Natural killer cell (primary cell): ENCODE measurements at places on chromosomes 5 and 9. TPM values are rescaled to one million over a fixed set of nuclear protein-coding genes. Genes with fewer than 3 reads are reported as not detected.

DNA sequence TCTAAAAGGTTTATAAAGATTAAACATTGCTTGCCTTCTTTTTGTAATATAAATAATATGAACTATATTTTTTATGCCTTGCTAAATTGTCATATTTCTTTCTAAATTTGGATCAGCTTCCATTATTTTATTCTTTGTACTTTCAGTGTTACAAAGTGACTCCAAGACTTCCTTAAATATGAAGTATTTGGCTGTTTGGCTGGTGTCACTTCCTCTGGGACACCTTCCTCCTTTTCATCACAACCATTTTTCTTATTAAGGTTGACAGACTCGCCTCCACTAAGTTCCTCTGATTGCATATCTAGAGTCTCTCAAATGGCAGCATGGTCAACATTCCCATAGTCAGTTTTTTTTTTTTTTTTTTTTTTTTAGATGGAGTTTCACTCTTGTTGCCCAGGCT lies 73.8 kb upstream of the SLC1A1 start:
- H3K36me3 ChIP-seq: no peaks in the 10 kb centered on the region
- no peak for DNase-seq
- H3K4me3 ChIP-seq: no peak overlapping the region
- no peak overlapping the region for H3K27ac ChIP-seq
- H3K27me3 ChIP-seq: no peaks in the 10 kb centered on the region

DNA sequence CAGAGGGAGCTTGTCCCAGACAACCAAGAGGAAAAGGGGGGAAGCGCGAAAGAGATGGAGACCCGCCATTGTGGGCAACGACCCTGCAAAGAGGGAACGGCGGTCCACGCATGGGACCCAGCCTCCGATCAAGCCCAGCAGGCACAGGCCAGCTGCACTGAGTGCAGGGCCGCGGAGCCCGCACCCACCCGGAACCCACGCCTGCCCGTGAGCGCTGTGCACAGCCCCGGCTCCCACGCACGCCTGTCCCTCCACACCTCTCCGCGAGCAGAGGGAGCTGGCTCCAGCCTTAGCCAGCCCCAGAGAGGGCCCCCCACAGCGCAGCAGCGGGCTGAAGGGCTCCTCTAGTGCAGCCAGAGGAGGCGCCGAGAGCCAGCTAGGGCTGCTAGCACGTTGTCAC lies 416.5 kb downstream of the DMRTA1 start:
- H3K27ac ChIP-seq: no peak overlapping the region
- H3K4me3 ChIP-seq: no peak overlapping the region
- H3K27me3 ChIP-seq: no peaks in the 10 kb centered on the region
- H3K4me1 ChIP-seq: no peaks in the 10 kb centered on the region
- H3K36me3 ChIP-seq: no peaks in the 10 kb centered on the region

DNA sequence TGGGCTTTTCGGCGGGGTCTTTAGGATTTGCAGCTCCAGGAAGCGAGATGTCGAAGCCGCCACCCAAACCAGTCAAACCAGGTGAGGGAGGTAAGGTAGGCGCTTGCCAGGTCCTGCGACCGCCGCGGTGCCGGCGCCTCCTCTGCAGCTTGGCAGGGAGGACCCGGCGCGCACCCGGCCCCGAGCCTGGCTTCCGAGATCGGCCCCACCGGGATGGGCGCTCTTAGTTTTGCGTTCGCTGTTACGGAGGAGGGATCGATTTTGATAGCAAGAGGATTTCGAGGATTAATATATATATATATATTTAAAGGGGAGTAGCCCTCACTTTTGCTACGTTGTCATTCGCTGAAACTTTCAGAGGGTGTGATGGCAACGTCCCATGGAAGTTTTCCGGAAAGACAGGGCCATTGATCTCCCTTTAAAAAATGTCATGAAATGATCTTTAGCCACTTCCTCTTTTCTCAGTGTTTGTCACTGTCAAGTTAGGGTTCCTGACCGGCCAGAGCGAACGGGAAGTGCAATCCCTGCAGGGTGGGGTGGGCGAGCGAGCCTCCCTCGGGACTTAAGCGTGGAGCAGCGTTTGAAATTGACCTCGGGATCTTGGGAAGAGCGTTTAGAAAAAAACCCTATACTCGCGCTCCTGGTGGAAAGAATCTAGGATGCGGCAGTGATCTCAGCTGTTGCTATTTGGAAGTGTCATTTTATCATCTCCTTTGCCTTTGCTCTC lies 495 bp downstream of the OSTF1 start:
- H3K27ac ChIP-seq: peak overlapping the region; percentile 92
- no peaks in the 10 kb centered on the region for H3K36me3 ChIP-seq
- H3K4me3 ChIP-seq: peak overlapping the region; percentile 98
- H3K27me3 ChIP-seq: no peaks in the 10 kb centered on the region
- no peak for DNase-seq

The CBY3 gene
- not detected for total RNA-seq

DNA sequence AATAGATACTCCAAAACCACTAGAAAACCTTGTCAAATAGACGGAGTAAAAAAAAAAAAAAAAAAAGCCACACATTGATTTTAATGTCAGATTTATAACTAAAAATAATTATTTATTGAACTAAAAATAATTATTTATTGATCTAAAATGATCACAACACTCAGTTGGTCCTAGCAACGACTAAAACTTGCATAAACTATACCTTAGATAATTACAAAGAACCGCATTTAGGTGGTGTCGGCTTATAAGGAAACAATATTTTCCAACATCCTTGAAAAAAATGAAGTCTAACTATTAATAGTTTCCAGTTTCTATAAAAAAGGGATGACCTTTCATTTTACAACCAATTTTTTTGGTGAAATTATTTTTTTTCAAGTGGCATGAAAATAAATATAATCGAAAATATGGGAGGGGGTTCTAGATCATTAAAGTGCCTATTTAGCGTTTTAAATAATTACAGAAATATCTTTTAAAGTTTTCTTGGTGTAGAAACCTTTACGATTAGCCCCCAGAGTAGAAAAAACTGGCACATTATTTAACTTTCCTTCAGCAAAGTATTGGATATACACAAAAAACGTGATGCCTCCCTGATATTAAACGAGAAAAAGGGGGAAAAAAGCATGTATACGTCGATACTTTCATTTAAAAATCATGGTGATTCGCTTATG lies 3.7 kb downstream of the ARRDC3 start:
- no peaks in the 10 kb centered on the region for H3K4me1 ChIP-seq
- peak overlapping the region; percentile 100 for H3K27ac ChIP-seq
- H3K27me3 ChIP-seq: no peaks in the 10 kb centered on the region

DNA sequence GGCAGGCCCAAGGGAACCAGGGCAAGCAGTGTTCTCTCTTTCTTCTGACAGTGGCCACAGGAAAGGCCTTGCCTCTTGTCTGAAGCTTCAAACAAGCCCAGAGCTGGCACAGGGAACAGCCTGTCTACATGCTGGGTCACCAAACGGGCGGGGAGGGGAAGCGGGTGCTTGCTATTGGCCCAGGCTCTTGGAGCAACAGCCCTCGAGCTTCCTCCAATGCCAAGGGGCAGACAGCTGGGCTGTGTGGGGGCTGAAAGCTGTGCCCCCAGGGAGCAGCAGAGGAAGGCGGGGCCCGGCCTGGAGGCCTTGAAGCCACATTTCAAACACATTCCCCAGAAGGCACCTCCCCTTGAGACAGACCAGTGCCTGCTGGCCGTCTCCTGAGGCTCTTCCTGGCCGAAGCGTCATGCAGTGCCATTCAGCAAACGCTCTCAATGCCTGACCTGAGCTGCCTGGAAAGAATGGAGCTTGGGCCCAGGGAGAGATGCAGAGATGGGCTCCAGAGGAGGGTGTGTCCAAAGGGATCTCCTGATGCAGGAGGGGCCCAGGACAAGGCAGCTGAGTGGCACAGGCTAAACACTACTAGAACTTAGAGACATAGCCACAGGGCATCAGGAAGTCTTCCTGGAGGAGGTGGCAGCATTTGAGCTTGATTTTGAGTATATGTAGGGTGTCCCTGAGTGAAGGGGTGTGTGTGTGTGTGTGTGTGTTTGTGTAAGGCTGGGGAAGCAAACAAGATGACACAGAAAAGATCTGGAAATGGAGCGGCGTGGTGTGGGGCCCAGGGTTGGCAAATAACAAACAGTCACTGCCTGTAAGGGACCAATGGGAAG lies 2.5 kb downstream of the FIBCD1 start:
- H3K27ac ChIP-seq: no peak overlapping the region
- H3K36me3 ChIP-seq: no peaks in the 10 kb centered on the region
- DNase-seq: no peak
- H3K4me1 ChIP-seq: peaks cover 5% of the 10 kb centered on the region
- peaks cover 12% of the 10 kb centered on the region for H3K27me3 ChIP-seq

The TMEM252 gene
- total RNA-seq: not detected

GRCh38 chr5:106454651-106455415 lies 1215.9 kb downstream of the EFNA5 start:
- no peak overlapping the region for H3K27ac ChIP-seq
- no peak for DNase-seq
- H3K4me1 ChIP-seq: no peaks in the 10 kb centered on the region
- no peaks in the 10 kb centered on the region for H3K36me3 ChIP-seq

DNA sequence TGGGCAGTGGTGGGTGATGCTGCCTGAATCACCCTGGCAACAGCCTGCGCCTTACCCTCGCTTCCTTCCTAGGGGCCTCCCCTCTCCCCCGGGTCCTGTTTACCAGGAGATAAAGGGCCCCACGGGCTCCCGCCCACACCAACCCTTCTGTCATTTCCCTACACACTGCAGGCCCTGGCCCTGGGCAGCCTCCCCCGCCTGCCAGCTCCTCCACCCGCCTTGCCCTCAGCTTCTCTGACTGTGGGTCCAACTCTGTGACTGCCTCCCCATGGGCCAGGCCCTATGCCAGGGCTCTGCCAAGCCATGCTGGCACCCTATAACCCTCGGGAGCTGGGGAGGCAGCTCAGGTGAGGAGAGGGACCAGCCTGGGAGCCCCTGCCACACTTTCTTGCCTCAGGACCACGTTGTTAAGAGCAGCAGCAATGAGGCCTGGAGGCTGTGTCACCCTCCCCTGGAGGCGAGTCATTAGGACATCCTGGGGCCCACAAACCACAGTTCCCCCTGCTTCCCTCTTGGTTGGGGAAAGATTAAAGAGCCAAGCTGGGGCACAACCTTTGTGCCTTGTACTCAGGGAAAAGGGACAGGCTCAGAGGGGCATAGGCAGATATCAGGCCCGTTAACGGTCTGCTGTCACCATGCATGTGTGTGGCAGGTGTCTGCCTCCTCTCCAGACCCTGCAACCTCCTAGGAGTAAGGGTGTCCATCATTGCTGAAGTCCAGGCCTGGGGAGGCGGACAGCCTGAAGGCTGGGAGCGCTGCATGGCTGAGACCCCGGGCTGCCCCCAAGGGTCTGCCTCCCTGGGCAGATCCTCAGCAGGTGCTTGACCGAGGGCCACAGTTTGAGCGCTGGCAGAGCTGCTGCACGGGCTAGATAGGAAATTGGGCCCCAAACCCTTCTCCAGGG lies 2.8 kb downstream of the MGAT4B start:
- no peak overlapping the region for H3K4me3 ChIP-seq
- H3K27ac ChIP-seq: no peak overlapping the region
- H3K36me3 ChIP-seq: peaks cover 4% of the 10 kb centered on the region
- H3K27me3 ChIP-seq: no peaks in the 10 kb centered on the region
- DNase-seq: peak; percentile 43

GRCh38 chr5:151202381-151203139 lies 21.3 kb downstream of the CCDC69 start:
- H3K27ac ChIP-seq: peak overlapping the region; percentile 50
- no peak for DNase-seq
- no peak overlapping the region for H3K4me3 ChIP-seq
- H3K4me1 ChIP-seq: peaks cover 23% of the 10 kb centered on the region
- H3K36me3 ChIP-seq: peaks cover 54% of the 10 kb centered on the region

DNA sequence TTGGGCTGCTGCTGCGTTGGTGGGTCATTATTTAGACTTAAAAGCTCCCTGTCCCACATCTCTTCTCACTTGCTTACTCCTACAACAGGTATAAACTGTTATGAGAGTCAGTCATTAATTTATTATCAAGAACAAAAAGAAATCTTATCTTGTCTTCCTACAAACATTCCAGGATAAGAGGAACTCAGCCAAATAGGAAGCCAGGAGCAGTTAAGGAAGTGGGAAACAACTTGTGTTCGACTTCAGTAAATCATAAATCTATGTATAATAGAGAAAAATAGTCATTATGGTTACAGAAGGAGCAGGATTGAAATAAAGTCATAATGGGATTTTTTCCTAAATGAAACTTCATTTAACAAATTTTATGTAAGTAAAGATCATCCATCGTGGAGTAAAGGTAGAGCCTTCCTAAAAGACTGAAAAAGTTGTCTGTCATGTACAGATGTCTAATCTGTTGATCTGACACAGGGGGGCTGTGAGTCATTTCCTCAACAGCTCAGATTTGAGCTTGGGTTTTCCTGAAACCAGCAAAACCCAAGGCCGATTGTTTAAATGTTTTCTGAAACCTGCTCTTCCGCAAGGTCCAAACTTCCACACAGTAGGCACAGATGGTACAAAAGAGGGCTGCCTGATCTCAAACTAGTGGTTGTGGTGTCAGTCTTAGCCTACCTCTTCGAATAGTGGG lies 25.3 kb upstream of the LRRTM2 start:
- DNase-seq: no peak
- H3K4me1 ChIP-seq: no peaks in the 10 kb centered on the region
- no peak overlapping the region for H3K27ac ChIP-seq
- H3K36me3 ChIP-seq: no peaks in the 10 kb centered on the region
- H3K4me3 ChIP-seq: no peak overlapping the region

The CTSV gene
- not detected for total RNA-seq

The SARDH gene
- total RNA-seq: 6.8 TPM

DNA sequence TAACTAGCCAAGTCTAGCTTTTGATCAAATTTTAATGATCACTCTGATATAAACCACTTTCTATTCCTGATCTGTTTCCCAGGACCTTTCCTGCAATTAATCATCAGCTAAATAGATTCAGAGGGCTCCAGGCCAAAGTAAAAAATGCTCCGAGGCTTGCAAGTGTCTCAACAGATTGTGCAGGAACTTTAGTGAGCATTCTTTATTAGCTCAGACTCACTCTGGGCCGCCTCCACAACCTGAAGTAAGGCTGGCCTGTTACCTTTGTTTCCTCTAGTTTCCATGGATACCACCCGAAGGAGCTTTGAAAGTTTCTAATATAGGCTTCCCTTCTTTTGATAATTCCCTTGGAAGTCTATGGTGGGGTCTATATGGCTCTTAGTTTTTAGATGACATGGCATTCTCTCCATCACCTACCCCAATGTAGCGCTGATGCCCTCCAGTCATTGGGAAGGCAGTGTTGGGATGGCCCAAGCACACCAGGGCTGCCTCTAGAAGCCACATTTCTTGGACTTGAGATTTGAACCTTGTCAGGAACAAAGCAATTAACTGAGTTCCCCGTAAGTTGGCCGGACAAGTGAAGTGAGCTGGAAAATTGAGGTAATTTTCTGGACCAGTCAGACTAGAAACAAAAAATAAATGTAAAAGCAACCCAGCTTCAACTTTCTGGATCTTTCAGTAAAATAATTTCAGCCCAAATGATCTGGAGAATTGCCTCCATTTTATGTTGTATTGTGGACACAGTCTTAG lies 97.6 kb upstream of the LHFPL2 start:
- no peaks in the 10 kb centered on the region for H3K4me1 ChIP-seq
- H3K36me3 ChIP-seq: no peaks in the 10 kb centered on the region
- no peak for DNase-seq
- no peak overlapping the region for H3K4me3 ChIP-seq
- H3K27me3 ChIP-seq: no peaks in the 10 kb centered on the region
- no peak overlapping the region for H3K27ac ChIP-seq
